Activated CD4-positive, CD25-positive, alpha-beta regulatory T cell treated with anti-CD3 and anti-CD28 coated beads, Interleukin-2, amount 50 U/mL, for 16 hours (primary cell): ENCODE measurements at places on chromosomes 12 and 14.

DNA sequence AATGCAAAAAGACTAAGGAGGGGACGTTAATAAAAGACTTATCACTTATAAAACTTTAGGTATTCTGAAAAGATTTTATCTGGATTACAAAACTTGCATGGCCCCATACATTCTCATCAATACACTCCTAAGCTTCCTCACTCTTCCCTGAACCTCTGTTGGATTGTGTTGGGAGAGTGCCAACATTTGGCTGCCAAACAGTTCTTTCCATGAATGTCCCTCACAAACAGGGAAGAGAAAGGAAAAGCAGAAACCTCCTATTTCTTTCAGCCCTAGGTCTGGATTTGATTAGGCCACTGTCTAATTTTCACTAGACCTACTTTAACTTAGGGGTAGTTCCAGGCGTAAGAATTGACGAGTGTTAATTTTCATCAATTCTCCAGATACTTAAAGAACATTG lies 11.7 kb downstream of the PTHLH start:
- no peak for DNase-seq

- DNase-seq, result no peak
Observed at GRCh38 chr14:39268393-39268792, 34.7 kb downstream of the MIA2 start.

DNA sequence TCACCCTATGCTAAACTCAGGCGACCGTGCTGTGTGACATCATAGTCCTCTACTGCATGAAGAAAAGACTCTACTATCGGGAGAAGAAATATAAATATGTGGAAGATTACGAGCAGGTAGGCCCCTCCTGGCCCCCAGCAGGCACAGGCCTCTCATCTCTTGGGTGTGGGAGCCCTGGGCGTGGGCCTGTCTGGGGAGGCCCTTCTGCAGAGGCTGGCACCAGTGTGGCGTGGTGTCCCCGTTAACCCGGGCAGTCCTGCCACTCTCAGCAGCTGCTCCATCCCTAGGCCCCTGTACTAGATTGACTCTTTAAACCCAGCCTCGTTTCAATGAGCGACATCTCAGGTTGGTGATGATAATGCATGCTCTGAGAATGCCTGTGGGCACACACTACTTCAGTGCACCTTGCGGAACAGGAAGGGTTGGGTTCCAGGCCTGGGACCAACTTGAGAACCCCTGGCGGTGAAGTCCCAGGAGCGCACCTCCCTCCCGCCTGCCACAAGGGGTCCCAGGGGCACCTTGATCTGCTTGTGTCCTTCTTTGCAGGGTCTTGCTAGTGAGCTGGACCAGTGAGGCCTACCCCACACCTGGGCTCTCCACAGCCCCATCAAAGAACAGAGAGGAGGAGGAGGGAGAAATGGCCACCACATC lies 23.2 kb downstream of the P2RX4 start:
- no peak for DNase-seq

DNA sequence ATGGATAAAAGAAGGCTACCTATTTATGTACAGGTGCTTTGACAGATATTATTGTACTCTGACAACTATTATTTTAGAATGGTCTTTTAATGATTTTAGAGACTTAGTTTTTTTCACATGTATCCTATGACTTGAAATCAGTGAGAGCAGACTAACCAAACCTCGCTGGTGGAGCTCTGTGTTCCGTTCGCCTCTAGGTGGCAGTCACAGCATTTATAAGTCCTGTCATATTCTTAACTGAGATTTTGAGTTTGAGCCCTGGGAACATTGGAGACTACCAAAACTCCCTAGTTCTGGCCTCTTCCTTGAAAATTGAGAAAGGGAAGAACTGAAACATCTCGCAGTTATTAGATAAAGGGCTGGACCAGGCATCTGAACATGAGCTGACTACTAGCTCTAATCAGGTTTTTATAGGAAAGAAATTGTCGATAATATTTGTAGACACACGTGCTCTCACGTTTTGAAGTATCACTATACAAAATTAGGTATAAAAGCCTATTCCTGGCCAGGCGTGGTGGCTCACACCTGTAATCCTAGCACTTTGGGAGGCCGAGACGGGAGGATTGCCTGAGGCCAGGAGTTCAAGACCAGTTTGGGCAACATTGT lies 48.3 kb downstream of the TTLL5 start:
- peak; percentile 34 for DNase-seq

DNA sequence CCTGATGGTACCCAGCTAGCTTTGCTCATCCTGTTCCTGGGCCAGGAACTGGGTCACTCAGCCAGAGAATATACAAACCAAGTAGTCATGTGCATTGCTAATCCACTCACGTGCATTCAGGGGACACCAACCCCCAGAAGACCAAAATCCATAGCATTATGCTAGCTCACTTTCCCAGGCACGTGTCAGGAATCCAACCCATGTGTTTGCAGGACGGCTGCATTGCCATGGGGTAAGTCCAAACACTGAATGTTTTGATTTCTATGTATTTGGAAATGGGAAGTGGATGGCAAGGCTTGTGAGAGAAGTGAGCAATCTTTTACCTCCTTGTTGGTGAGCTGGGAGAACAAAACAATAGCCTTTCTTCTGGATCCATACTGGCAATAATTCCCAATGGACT lies 87.1 kb upstream of the FOXN3 start:
- no peak for DNase-seq
